ENCODE measurements at places on chromosomes 2 and 18. TPM values are rescaled to one million over a fixed set of nuclear protein-coding genes. Genes with fewer than 3 reads are reported as not detected.

DNA sequence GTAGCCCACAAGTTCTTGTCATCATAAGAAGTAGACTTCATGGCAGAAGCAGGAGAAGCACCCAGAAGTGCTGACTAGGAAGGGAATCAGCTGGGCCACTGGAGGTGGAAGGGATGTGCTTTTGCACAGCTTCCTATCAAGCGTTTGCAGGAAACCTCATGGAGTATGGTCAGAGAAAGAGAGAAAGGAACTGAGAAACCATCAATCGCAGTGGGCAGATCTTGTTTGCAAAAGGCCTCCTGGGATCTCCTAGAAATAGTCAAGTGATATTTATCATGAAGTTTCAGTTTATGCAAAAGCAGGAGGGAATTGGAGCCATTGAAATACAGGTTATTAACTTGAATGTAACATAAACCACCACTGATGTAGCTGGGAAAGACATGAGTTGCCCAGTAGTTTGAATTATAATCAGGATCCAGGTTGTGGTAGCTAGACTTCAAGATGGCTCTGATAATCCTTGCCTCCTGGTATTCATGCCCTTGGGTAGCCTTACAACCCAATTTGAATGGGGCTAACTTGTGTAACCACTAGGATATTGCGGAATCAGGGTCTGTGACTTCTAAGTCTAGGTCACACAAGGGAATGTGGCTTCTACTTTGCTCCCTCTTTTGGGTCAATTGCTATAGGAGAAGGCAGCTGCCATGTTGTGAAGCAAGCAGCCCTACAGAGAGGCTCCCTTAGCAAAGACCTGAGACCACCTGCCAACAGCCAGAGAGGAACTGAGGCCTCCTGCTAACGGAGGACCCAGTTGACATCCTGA, 69.8 kb upstream of the TCF4 start:
- no peak for DNase-seq

- DNase-seq, result no peak
Observed at GRCh38 chr2:119134775-119135174, 23.8 kb downstream of the C1QL2 start.

GRCh38 chr2:69743847-69744264, 1.9 kb downstream of the ANXA4 start:
- no peak for DNase-seq

- no peak for DNase-seq
Observed at GRCh38 chr18:7000484-7001096, 117.0 kb downstream of the LAMA1 start.

GRCh38 chr2:26558271-26559043, 80.5 kb upstream of the OTOF start:
- no peak for DNase-seq

GRCh38 chr2:130332271-130333073, 10.2 kb upstream of the IMP4 start:
- peak; percentile 65 for DNase-seq

DNA sequence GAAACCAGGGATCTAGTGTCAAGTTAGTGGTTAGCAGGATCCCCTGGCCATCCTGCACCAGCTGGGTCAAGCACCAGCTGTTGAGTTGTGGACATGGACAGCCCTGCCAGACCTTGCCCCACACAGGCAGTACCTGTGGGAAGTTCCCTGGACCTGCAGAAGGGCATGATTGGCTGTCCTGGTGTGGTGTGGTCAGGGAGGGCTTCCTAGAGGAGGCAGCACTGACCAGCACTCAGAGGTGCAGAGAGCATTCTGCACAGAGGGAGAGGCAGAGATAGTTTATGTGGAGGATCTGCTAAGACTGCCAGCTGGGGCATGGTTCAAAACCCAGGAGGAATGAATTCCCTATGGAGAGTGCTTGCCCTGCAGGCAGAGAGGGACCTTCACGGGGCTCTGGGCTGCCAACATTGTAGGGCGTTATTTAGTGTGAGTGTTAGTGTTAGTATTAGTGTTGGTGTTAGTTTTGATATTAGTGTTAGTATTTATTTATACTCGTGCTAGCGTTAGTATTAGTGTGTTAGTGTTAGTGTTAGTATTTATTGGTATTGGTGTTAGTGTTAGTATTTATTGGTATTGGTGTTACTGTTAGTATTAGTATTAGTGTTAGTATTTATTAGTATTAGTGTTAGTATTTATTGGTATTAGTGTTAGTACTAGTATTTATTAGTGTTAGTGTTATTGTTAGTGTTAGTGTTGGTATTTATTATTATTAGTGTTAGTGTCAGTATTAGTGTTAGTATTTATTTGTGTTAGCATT, 31.9 kb downstream of the TWIST2 start:
- DNase-seq, result no peak

GRCh38 chr2:102025016-102025501, 33.3 kb downstream of the IL1R2 start:
- no peak for DNase-seq

DNA sequence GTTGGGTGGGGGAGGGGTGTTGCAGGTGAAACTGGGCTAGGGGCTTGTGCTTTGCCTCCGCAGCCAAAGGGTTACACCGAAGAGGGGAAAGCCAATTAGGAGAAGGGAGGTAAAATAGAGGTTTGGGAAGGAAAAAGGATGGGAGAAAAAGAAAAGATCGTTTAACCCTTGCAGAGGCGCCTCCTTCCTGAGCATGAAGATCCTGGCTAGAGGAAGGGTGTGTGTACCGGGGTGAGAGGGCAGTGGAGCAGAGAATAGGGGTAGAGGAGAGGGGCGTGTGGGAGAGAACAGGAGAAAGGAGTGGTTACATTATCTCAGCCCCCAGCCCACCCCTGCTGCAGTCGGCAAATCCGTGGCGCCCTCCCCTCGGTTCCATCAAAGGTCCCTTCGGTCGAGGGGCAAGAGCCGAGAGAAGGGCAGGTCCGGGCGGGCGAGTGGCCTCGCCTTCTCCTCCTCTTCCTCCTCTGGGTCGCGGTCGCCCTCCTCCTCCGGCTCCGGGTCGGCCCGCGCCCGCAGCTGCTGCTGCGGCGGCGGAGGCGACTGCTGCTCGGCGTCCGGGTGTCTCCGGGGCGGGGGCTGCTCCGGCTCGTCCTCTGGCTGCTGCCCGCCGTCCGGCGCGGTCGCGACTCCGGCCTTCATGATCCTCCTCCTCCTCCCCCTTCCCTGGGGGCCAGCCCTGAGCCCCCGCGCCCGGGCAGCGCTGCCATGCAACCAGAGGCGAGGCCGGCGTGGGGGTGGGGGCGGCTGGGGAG, 1.1 kb downstream of the MARCHF4 start:
- DNase-seq, result no peak

DNA sequence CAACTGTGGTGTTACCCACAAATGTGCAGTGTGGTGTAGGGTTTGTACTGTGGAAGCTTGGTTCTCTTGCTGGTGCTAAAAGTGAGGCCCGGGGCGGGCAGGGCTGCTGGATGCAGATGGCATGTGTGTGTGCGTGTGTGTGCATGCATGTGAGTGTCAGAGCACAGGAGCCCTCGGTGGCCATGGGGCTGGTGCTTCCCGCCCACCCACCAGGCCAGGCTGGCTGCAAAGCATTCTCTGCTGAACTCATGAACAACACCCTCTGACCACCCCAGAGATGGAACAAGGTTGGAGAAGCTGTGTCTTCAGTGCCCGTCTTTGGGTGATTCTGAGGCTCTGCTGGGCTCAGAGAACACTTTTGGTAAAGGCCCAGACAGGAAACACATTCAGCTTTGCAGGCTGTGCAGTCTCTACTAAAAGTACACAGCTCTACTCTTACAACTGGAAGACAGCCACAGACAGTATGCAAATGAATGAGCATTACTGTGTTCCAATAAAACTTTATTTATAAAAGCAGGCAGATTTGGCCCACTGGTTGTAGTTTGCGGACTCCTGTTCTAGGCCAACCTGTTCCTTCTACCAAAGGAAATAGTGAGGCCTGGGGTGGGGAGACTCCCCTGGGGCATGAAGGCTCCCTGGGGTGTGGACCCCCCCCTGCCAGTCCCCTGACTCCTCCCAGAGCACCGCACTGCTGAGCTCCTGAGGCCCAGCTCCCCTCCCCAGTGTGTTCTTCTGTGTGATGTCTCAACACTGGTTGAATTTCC, 225.3 kb upstream of the HDAC4 start:
- no peak for DNase-seq

GRCh38 chr2:103784261-103784660, 1022.4 kb downstream of the TMEM182 start:
- DNase-seq, result no peak

DNA sequence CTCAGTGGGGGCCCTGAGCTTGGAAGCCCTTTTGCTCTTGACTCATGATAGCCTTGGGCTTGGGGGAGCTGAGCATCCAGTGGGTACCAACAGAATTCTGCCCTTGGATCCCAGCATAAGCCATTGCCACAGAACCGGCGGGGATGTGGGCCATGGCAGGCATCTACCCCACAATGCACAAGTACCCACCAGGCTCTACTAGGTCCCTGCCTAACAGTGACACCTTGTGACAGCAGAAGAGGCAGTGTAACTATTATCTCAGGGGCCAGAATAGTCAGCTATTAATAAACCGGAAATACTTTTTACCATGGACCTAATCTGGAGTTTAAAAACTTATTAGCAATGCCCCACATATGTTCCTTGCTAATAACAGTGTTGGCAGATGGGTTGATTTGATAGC, 397.2 kb downstream of the TMEM182 start:
- DNase-seq, result no peak

DNA sequence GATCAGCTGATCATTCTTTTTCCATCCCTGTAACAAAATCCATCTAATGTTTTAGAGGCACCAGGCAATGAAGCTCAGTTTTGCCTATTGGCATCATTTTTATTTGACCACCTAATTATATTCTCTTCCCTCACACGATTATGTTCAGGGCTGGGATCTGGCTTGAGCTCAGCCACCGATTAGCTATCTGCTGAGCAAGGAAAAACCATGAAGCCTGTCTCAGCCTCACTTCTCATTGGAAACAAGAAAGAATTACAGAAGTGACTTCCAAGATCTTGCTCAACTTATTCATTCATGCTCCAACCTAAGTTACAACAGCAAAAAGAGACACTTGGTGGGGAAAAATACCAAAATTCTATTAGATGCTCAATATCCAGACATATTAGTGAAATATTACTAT, 139.0 kb upstream of the SH3BP4 start:
- DNase-seq, result no peak

The LYPD6 gene
- 17.9 TPM for polyA plus RNA-seq

The CYP26B1 gene
- polyA plus RNA-seq, result 16.1 TPM

The ABCB6 gene
- polyA plus RNA-seq, result 34.8 TPM

The ADCYAP1 gene
- not detected for polyA plus RNA-seq

The PRKCE gene
- polyA plus RNA-seq, result 7.9 TPM
